ENCODE measurements at places on chromosomes 3 and 15. TPM values are rescaled to one million over a fixed set of nuclear protein-coding genes. Genes with fewer than 3 reads are reported as not detected.

The SYNPR gene
- not detected for polyA plus RNA-seq

The MYEF2 gene
- polyA plus RNA-seq = 3.3 TPM

The SLC28A1 gene
- polyA plus RNA-seq = not detected

The SH2D7 gene
- polyA plus RNA-seq = not detected

The BCHE gene
- 1.5 TPM for polyA plus RNA-seq

The IL17RB gene
- polyA plus RNA-seq = 0.03 TPM
